Fibroblast of the conjunctiva (primary cell): ENCODE measurements at places on chromosomes 5 and 9.

DNA sequence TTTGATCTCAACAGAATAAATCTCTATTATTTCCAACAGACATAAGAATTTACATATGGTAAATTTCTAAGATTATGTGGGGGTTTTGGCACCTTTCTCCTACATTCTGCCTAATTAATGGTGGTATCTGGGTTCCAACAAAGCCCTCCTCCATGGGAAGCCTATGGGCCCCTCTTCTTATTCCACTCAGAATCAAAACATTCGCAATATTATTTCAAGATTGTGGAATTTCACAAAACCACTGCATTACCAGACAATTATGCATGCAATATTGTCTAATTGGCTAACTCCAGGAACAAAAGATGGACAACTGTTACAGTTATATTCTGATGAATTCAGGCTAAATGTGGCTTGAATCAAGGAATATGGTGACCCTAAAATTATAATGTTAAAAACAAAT lies 434.0 kb downstream of the NFIB start:
- DNase-seq, result no peak

GRCh38 chr5:120567921-120568320 lies 103.8 kb downstream of the PRR16 start:
- no peak for DNase-seq

GRCh38 chr9:26292943-26293342 lies 599.7 kb downstream of the CAAP1 start:
- DNase-seq, result no peak

DNA sequence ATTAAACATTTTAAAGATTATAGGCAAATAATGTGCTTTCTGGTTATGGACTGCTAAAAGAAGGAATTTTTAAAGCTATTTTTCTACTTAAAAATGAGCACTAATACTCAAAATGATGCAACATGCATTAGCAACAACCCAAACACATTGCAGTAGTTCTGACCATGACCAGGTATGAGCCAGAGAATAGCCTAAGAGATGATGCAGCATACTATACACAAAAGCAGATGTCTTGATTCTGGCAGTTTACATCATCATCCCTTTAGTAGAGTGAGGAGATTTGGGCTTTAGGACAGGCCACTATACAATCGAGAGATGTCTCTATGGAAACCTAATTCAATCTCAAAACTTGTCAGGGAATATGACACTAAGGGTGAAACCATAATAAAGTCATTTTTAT lies 307.1 kb downstream of the PRR16 start:
- DNase-seq, result peak; percentile 49

GRCh38 chr5:140576776-140577201 lies 12.2 kb downstream of the SLC35A4 start:
- DNase-seq, result no peak

- no peak for DNase-seq
Observed at GRCh38 chr9:95516734-95517558, at the start of gene PTCH1. Gene PTCH1 (minus strand): TSS chr9:95516971.

- no peak for DNase-seq
Observed at GRCh38 chr9:125341566-125341965, 79.9 kb downstream of the GAPVD1 start.

DNA sequence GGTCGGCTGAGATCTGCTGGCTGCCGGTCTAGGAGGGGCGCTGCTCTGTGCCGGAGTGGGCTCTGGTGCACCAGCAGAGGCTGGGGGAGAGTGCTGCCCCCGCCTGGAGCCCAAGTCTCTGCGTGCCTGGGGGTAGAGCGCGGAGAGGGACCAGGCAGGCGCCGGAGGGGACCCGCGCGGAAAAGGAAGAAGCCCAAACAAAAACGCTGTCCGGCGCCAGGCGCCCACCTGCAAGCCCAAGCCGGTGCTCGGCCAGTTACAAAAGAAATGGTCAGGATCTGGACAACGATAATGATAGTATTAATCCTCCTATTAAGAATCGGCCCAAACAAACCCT lies 571 bp upstream of the S1PR3 start:
- DNase-seq, result no peak

DNA sequence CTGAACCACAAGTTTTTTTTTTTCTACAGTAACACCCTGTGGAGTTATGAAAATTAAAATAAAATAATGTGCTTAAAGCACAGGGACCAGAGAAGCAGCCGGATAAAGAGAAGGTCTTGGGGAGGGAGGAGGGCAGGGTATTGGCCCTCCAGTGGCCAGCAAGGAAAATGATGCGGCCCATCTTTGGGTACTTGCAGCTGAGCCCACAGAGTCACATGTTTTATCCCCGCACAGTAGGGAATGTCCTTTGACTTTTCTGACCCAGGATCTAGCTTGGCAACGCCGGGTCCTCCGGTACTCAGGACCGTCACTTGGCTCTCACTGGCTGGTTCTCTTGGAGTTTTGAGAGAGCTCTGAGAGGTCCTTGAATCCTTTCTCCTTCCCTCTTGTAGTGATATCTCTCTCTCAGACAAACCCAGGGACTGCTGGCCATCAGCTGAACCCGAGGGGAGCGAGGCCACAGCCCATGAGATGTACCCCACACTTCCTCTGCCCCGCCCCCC lies 35.3 kb upstream of the HSPA9 start:
- DNase-seq, result no peak

DNA sequence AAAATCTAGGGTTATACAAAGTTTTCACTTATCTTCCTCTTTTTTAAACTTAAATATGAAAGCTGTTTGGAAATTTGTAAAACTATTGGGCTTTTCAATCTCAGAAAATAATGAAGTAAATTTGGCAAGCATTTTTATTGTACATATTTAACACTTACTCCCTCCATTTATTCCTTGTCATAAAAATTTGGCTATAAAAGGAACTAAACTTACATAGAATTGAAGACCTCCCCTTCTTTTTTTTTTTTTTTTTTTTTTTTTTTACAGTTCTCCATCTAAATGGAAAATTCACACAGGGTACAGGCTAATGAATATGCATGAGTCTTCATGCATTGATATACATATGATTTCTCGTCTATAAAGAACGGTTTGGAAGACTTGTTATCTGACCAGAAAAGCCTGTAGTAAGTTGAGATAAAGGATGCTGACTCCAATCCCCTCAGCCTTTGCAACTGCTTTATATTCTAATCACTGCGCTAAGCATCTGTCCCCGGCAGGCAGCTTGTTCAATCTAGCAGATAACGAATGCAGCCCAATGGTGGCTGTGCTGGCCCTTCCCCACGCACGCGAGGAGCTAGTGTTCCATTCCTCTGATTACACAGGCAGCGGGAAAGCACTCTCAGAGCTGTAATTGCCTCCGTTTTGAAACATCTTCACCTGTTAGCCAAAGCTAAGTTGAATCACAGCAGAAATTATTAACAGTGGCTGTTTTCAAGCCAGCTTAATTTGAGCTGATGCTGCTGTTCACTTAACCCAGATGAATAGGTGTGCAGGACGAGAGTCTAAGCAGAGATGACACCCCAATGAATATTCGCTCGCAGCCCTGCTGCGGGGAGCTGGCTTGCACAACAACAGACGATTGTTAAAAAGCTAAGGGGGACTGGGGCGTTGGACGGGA lies 453.8 kb upstream of the ZNF608 start:
- no peak for DNase-seq

GRCh38 chr5:153964880-153965645 lies 73.6 kb downstream of the FAM114A2 start:
- peak; percentile 38 for DNase-seq

DNA sequence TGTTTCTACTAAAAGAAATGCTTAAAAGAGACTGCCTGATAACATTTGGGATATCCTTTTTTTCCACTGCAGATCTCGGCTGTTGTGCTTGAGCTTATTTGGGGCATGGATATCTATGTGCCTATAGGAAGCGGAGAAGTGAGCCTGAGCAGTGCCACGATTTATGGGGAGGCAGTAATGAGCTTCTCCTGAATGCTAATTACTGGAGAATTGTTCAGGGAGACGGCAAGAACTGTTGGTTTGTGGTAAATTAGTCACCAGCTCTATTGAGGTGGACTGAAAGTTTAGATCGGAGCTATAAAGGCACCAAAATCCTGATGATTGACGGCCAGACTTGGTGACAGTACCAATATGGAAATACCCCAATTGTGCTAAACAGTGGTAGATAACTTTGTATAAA lies 186.5 kb downstream of the ARHGEF28 start:
- no peak for DNase-seq

DNA sequence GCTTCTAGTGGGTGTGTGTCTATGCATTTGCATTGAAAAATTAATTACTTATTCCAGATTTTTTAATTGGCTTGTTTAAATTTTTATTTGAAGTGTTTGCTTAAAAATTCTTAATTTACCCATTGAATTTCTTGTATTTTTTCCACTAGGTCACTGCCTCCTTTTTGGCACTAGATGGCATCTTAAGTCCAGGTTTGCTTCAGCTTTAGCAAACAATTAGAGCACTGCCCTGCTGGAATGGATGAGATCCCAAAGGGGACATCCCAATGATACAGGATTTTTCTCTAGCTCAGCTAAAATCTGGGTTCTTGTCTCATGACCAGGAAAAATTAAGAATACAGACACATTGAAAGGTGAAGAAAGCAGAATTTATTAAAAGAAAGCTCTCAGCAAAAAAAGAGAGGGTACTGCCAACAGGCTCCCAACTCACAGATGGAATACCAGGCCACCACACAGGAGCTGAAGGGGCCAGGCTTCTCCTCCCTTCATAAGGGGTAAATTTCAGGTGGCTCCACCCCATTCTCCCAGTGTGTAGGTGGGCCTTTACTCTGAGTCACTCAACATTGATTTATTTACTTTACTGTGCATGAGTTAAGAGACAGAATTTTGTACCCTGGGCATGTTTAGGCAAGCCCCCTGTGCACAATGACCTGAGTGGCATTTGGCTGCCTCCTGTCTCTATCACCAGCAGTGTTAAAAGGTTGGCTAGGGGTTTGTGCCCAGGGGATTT lies 532.4 kb downstream of the ANXA1 start:
- peak; percentile 52 for DNase-seq

DNA sequence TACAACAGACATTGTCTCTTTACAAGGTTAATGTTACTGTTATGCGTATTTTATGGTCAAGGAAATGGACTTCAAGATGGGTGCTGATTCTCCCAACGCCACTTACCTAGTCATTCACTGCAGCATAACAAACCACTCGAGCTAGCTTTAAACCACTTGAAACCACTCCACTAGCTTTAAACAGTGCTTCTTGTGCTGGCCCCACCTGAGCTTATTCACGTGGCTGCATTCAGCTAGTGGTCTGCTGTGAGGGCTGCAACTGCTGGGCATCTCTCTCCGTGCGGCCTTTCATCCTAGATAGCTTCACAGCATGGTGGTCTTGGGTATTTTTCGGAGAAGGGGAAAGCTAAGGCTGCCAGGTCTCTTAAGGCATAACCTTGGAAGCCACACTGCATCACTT lies 3.5 kb upstream of the HRH2 start:
- DNase-seq, result no peak

- DNase-seq, result peak; percentile 8
Observed at GRCh38 chr9:105842023-105842644, 147.8 kb downstream of the TMEM38B start.

DNA sequence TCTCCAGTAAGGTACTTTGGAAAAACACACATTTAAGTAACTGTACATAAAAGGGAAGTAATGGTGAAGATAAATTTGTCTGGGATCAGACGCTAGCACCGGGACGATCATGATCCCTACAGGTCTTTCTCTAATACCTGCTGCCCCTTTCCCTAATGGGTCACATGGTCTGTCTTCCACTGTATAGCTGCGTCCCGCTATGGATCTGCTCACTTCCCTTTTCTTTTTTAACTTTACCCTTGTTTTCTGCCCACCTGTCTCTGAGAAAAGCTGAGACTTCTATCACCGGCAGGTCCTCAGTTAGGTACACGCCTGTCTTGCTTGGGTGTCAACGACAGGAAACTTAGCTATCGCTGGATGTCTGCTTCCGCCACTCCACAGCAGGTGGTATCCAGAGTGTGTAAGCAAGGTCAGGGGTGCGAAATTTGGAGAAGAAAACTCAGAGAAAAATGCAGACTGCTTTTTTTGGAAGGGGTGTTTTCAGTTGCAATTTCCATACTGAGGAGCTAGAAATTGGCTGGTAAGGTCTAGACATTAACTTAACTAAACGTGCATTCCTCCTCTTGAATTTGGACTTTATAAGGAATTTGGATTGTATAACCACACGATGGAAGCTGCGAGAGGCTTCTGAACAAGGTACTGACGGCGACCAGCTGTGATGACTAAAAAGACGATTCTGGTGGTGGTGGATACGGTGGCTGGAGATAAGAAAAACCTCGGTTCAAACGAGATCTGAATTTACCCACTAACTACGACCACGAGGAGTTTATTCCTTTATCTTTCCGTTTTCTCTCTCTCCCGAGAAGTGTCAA lies 1.1 kb upstream of the ICE1 start:
- DNase-seq, result no peak

- no peak for DNase-seq
Observed at GRCh38 chr5:173396311-173396993, 68.2 kb upstream of the STC2 start.

DNA sequence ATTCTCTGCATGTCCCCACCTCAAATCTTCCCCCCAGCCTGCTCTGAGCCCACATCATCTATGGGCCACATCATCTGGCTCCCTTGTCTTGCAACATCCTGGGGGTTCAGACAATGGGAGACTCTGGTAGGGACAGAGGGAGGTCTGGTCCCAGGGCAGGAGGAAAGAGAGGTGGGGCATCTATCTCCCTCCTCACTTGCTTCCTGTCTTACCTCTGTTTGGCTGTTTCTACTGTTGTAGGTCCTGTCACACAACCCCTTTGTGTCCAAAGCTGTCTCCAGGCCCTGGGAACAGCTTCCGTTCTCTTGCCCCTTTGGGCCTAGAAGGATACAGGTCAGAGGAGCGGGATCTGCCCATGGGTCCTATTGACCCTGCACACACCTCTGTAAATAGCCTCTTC lies 227.2 kb downstream of the NSG2 start:
- no peak for DNase-seq

- DNase-seq, result no peak
Observed at GRCh38 chr5:158212917-158213316, 354.0 kb upstream of the CLINT1 start.

DNA sequence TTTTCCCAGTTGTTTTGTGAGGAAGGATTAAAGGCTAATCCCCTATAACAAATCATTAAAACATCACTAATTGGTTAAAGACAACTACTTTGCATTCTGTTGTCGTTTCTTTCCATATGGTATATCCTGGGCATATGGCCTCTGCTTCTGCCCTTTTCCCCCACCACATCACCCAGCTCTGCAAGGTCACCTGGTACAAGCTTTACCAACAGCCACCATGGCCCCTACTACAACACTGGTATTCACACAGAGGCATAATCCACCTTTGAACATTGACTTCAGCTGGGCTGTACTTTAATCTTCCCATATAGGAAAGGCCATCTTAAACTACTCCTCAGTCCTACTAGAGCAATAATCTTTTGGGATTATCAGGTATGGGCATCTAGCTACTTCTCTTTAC lies 866.1 kb downstream of the TLE4 start:
- DNase-seq, result no peak
